Stromal cell of bone marrow (primary cell): ENCODE measurements at places on chromosomes 11 and 22.

DNA sequence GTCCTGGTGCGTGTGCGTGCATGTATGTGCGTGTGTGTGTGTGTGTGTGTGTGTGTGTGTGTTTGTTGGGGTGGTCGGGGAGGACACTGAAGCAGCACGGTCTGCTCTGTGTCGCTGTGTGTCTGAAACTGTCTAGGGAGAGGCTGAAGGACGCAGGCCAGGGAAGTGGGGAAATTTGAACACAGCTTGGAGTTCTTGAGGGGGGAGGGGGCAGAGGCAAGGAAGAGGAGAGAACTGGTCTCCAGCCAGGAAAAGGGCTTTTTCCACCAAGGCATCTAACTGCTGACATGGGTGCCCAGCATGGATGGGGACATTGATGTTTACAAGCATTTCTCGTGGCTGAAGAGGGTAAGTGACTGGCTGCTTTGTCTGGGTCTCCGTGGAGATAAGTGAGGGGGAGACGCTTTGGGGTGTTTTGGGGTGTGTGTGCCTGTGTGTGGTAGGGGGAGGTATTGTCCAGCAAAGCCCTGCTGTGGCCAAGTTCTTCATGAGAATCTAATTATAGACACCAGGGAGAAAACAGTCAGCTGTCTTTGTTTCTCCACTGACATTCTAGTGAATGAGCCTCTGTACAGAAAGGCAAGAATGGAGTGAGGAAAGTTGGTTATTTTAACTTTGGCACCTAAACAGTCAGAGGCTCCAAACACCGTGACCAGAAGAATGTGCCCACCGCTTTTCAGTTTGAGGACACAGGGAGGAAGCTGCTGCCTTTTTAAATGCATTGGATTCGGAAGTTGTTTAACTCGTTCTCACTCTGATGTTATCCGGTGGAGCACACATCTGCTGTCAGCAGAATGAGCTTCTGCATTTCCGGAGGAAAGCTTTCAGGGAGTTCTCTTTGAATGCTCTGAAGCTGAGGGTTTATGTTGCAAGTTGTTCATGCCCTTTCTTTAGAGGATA is 63.7 kb downstream of the PPFIBP2 start:
- no peak for DNase-seq

DNA sequence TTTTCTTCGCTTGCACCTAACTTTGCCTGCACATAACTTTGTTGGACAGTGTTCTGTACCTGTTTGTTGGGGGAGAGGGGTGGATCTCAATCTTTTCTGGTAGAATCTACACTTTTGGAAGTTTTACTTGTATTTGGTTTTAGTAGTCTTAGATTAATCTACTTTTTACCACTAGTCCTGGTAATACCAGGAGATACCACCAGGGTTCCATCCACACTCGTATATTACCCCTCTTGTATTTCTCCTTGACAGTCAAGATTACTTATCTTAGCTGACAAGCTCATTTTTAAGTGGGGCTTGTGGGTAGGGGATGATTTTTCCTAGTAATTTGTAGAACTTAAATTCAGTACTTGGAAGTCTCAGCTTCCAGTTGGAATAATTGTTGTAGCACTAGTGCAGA is 37.3 kb upstream of the TECTA start:
- no peak for DNase-seq

DNA sequence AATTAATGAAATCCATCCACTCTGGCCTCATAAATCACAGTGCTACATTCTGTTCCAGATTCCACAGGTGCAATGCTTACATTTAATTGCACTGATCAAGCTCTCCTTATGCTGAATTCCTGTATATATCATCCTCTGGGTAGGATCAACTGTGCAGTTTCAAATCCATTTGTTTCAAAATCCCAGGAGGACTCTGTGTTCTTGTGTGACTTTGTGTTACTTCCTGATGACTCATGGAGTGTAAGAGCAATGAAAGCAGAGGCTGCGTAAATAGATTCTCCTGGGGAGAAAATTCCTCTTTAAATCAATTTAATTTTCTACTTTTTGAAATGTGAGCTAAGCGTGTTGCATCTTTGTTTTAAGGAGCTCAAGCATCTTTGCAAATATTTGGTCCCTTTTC is 752.7 kb downstream of the METTL15 start:
- DNase-seq: peak; percentile 39

DNA sequence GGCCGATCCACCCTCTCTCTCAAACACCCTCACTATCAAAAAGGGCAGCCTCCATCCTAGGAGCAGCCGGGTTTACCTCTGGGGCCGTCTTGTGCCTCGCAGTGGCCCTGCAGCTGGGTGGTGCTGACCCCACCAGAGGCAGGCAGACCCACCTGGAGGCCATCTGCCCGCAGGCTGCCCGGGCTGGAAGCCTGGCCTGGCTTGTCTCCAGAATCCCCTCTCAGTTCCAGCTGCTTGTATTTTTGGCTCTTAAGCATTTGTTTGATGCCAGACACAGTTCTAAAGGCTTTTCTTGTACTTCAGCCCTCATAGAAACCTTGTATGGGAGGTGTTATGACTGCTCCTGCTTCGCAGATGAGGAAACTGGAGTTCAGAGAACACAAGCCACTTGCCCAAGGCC is 4.2 kb upstream of the NFAM1 start:
- DNase-seq: no peak

GRCh38 chr11:128596250-128596649 is 8.9 kb upstream of the ETS1 start:
- no peak for DNase-seq
